ENCODE measurements at places on chromosomes 7 and 10.

DNA sequence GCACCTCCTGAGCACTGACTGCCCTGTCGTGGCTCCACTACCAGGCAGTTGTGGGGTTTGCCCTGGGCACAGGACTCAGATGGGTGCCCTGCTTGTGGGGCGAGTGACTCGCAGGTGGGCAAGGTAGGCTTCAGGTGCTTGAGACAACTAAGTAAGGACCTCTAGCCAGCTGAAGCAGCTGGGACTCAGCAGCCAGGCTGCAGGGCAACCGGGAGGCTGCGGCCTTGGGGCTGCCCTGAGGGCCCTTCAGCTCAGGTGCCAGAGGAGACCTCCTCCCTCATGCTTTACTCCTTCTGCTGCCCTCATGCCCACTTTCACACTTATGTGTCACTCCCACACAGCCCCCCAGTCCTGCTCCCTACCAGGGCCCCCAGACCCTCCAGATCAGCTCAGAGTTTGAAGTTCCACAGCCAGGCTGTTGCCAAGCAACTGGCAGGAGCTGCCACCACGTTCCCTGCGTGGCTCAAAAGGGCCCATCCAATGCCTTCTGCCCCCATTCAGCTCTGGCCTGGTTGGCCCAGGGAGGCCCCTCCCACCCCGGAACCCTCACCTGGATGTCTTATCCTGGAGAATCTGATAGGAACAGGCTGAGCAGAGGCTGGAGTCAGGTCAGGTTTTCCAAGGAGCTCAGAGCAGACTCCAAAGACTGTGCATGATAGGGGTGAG, 10.0 kb downstream of the TLX1 start:
- no peak for DNase-seq

DNA sequence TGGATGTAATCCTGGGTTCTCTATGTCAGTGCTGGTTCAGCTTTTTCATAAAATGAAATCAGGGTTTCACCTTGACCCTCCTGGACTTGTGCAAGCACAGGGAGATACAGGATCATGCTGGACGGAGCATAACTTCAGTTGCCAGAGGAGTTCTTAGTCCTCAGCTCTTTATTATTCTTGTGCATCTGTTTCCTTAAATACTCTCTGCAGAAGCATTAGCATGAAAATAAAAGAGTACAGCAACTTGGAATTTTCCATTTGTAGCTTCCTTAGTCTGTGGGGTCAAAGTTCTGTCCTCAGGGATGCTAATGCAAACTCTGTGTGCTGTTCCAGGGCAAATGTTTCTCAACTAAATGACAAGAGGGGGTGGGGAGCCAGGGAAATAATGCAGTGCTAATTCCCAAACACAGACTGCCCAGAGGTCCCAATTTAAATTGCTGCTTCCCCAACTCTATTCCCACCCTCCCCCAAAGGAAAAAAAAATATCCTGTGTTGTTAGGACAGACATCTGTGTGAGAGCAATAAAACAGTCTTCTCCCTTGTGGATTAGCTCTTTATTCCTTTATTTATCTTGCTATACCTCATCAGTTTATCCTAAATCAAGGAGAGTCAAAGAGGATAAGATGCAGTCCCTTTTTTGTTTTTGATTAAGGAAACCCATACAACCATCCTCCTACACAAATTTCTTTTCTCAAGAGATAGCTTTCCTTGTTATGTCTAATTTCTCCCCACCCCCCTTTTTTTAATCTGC, 905.0 kb downstream of the LRMDA start:
- no peak for DNase-seq

DNA sequence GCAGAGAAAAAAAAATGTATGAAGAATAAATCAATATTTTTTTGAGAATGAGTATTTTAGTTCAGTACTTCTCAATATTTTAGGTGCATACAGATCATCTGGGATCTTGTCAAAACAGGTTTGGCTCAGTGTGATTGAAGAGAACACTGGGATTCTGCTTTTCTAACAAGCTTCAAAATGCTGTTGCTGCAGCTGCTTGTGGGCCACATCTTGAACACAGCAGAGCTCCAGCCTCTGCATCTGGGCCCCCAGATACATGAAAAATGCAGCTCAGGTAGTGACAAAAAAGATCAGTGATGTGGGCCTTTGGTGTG, 1177.1 kb upstream of the C7orf33 start:
- DNase-seq, result no peak

DNA sequence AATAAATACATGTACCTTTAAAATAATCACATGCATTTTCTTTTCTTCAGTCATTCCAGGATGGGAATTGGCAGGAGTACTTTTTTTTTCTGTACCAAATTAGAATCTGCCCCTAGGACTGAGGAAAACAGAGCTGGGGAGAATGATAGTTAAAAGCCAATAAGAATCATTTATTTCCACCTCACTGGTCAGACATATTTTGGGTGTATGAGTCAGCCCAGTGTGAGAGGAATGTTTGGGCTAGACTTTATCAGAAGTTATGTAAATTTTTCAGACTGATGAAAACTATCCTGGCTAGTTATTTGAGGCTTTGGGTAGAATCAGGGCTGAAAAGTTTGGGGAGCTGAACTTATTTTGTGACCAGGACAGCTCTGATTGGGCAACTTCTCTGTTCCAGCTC, 303.1 kb upstream of the NPSR1 start:
- DNase-seq, result no peak

DNA sequence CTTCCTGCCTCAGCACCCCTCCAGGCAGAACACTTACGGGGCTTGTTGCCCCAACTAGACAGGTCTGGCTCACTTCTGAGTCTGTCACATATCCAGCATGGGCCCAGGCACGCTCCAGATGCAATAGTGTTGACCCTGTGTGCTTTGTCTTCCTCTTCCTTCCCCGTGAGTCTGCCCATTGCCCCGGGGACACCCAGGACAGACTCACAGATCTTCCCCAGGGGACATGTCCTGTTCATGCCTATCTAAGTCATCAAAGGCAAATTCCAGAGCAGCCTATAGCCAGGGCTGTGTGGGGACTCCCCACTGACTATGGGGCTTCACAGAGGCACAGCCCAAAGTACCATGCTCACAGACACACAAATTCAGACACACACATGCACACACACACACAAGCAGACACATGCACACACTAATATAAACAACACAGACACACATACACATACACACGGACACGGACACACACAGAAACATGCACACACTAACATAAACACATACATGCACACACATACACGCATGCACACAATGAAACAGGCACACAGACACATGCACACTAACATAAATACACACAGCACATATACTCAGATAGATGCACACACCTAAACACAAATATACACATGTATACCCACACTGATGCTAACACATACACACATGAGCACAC, 175.8 kb downstream of the KCNMA1 start:
- DNase-seq, result no peak

DNA sequence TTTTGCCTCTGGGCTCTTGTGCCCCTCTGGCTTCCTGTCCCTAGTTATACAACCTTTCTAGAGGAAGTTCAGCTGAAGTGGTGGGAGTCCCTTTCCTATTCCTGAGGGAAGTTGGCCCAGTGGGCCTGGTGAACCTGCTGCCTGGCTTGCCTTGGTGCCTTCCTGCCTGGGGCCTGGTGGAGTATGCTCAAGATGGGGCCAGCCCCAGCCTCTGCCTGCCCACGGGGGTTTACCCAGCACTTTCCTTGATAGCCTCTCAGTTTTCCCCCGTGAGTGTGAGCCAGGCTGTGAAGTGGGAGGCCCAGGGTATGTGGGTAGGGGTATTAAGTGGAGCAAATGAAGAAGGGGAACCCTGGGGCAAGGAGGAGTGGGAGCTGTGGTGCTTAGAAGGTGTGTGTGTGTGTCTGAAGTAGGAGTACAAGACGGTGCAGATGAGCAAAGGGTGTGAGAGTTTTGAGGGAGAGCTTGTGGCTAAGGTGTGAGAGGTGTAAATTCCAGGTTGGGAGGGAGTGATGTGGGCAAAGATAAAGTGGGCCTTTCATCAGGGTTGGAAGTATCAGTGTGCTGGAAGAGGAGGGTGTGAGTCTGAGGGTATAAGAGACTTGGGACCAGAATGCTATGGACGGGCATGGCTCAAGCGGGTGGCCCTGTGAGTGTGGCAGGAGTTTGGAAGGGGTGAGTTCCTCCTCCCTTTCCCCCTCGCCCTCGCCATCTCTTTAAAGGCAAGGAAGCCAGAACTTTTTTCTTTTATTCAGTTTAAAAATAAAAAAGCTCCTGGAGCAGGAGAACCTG, 10.9 kb upstream of the PAX2 start:
- DNase-seq, result no peak

GRCh38 chr7:37245590-37245989, 203.1 kb downstream of the ELMO1 start:
- DNase-seq, result no peak

DNA sequence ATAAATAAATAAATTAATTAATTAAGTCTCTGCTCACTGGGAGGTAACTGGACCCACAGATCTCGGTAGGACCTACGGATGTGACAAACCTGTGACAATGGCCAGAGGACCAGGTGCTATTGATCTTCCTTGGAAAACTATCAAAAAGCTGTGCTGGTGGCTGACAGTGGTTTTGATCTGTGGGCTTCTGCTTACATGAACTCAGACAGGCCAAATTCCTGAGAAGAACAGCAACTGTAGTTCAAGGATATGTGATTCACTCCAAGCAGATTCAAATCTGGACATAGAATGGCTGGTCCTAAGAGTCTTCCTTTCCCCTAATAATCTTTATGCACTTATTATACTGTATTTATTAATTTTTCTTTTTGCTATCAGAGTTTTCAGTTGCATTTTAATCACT, 80.0 kb downstream of the ATXN7L1 start:
- no peak for DNase-seq

DNA sequence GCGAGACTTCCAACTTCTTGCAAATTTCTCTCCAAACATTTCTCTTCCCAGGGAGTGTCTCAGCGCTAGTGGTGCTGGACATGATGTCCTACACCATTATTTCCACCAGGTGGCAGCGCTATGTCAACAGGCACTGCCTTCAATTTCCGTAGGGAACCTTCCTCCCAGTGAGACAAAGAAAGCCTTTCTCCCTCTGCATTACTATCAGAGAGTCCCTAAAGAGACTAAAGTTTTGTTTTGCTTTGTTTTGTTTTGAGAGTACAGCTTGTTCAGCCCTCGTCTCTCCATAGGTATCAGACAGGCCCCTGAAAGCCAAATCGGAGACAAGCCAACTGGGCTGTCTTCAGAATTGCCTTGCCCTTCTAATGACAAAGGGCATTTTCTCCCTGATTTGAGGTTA, 44.2 kb upstream of the GGCT start:
- DNase-seq, result peak; percentile 50

DNA sequence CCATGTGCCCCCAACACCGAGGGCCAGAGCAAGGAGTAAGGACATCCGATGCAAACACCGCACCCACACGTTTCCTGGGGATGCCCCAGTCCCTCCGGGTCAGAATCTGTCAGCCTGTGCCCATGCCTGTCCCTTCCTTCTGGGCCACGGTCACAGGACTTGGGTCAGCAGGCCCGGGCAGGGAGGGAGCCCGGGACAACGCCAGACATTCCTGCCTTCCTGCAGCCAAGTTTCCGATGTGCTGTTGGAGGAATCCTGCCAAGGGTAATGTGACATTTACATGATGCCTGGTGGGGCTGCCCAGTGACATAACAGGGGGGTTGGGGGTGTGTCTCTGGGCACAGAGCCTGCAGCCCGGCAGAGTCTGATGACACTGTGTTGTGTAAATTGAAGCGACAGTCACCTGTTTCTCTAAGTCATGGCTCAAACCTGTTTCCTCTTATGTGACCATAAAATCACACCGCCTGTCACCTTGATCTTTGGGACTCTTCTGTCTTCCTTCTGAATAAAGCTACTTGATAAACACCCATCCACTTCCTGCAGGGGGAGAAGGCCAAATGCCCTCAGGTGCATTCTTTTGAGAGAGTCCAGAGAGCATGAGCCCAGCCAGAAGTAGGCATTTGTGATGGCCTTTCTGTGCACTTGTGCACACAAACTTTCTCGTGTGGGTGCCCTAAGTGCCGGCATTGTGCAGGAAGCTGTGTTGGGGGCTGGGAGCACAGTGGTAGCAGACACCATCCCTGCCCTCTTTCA, 175.3 kb upstream of the RHEB start:
- DNase-seq, result peak; percentile 86

DNA sequence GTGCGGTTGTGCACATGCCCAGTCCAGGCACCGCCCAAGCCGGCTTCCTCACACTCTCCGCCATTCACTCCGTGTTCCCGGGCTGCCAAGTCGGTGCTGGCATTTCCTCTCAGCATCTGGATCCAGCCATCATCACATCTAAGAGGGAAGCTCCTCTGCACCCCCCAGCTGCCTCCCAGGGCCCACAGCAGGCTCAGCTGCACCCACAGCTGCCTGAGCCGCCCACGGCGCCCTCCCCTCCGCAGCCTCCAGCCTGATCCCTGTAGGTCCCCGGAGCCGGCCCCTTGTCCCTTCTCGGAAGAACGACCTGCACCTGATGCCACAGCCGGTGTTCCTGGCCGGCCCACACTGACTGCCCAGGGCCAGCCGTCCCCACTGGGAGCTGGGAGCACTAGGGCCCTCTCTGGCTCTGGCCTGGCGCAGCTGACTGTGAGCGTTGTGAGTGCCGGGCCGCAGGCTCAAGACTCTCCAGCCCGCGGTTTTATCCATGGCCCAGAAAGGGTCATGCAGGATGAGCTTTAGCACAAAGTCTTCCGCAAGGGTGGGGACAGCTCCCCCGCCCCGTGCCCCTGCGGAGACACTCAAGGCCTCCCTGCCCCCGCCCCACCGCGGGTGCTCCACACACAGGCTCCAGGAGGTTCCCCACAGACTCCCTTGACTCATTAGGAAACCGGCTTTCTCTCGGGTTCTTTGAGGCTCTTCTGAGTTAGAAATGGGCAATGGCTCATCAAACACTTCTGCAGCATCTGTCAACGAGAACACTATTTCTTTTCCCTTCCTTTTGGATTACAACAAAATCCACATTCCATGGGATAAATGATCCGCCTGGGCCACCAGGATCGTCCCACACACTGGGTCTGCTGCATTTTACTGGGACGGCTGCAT, 31.2 kb downstream of the CFAP46 start:
- DNase-seq, result peak; percentile 26

- DNase-seq, result peak; percentile 43
These were observed 107.2 kb downstream of the FGFR2 start for GRCh38 chr10:121490871-121491519.

- DNase-seq, result no peak
These were observed 51.5 kb downstream of the ADAM12 start for GRCh38 chr10:126336801-126337200.

DNA sequence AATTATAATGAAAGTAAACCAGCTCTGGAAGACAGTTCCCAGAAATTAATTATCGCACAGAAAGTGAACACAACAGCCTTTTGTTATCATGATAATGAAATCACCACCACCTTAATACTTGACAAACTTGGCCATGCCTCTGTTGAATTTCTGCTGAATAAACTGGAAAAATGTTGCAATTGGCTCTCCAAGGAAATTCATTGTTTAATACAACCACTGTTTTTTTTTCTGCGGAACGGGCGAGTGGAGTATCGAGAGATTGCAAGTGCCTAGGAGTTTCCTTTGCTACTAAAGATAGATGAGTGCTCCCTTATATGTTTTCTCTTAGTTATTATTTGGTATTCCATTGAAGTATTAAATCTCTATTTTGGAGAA, 657.0 kb downstream of the SDK1 start:
- no peak for DNase-seq

Data from left ventricle myocardium superior (tissue), 1 donor.